ENCODE measurements at places on chromosomes 12 and 14.
A peak's percentile ranks its signal among the peaks of the same experiment; 100 is the strongest.

GRCh38 chr14:95431199-95432143, 85.0 kb downstream of the SYNE3 start:
- peak; percentile 54 for DNase-seq

DNA sequence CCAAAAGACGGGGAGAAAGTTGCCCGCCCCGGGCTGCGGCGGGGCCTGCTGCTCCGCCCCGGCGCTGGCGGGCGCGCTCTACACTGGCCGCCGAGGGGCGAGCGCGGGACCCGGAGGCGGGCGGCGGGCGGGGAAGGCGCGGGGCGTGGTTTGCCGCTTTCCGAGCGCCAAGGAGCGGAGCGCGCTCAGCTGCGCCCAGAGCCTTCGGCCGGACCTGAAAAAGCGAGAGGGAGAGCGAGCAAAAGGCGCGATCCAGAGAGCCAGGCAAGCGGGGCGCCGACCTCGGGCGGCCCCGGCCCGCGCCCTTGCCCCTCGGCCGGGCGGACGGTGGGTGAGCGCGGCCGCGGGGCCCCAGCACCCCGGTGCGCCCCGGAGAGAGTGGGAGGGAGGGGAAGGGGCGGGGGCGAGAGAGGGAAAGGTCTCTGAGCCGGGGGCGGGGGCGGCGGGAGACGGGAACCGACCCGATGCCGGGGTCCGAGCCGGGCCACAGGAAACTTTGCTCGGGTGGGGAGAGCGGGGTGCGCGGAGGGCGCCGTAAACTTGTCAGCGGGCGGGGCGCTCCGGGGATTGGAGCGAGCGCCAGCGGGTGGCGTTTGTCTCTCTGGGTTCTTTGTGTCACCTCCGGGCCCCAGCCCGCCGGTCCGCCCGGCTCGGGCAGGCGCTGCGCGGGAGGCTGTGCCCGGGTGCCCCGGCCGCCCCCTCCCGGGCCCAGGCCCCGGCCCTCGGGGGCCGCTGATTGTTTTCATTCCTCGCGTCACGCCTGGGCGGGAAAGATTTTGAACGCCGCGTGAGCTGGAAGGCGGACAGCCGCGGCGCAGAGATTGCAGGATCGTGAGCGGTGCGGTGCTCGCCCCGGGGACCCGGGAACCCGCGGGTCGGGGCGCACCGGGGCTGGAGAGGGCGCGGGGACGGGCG, at the start of gene SYNE2:
Gene SYNE2, plus strand, starts transcription at position 188 of the 915 bp plus-strand sequence. CDS start 56,145 bp downstream, outside the sequence.
- DNase-seq: peak; percentile 85

- DNase-seq: no peak
These were observed 398.3 kb downstream of the RAD51B start for GRCh38 chr14:68217791-68218340.

DNA sequence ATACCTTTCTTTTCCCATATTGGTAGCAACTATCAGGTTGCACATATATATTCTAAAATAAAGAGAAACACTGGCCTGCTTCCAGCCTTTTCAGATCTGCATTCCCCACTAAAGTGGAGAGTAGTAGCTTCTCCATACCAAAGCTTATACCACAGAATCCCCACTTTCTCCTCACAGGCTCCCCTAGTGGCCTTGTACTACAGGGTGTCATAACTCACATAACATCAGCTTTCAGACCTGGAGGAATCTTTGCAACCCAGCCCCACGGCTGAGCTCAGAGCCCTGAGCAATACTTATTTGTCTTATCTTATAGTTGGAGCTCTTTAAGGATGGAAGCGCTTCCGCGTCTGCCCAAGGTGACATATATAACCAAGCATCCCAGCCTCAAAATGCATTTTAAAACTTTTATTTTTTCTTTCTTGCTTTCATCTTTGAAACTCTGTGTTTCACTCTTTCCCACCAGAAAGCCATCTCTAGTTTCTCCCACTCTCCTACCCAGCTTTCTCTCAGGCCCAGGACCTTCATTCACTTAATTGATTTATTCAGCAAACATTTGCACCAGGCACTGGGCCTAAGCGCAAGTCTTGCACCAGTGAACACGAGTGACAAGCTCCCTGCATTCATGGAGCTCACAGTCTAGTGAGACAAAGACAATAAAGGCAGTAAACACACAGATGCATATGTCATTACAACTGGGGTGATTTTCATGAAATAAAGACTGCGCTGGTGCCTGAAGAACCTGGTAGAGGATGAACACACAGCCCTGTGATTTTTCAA, 254.7 kb downstream of the IPO8 start:
- peak; percentile 35 for DNase-seq

DNA sequence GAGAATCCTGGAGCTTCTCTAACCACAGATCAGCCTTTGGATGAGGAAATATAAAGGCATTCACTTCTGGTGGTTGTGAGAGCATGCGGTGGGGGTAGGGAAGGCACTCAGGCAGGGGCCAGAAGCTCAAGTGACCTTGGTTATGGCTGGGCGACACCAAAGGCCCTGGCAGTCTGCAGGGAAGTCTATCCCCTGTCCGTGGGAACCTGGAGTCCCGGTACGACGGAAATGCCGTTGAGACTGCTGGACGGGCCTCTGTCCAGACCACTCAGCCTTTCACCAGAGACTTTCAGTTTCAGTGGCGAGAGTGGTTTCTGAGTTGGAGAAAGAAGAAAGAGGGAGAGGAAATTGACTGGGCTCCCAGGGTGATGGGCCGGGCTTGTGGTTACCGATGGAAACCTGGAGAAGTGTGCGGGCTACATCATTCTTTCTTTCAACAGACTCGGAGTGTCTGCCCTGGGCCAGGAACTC, 20.9 kb downstream of the ISCA2 start:
- DNase-seq: no peak

- no peak for DNase-seq
These were observed 2.4 kb upstream of the HOXC4 start for GRCh38 chr12:54051026-54051842.

DNA sequence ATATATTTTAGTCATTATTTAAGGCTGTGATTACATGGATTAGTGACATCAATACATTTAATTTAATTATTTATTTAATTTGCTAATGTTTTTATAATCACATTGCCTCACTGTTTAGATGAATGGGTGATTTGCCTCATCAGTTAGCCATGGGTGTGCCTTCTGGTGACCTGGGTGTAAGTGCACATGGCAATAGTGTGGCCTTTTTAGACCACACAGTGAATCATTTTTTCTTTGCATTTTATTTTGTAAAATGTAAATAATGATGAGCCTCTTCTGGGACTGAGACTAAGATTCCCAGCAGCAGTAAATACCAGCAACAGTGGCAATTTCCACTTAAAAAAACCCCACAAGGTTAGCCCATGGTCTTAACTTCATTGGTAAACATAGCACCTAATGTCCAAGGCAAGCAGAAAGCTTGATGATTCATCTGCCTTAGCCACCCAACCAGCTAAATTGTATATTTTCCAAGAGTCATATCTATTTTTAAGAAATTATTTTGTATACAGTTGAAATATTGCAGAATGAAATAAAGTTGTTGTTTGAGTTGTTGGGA, 235.9 kb upstream of the NOVA1 start:
- DNase-seq: no peak

GRCh38 chr12:12701457-12701856, 5.5 kb upstream of the GPR19 start:
- DNase-seq: no peak

GRCh38 chr14:55313480-55313879, 42.3 kb downstream of the FBXO34 start:
- no peak for DNase-seq

GRCh38 chr12:91980389-91980821, 165.2 kb downstream of the BTG1 start:
- no peak for DNase-seq

- no peak for DNase-seq
These were observed 70.5 kb downstream of the EP400 start for GRCh38 chr12:132020292-132020691.
